Activated naive CD8-positive, alpha-beta T cell treated with anti-CD3 and anti-CD28 coated beads for 36 hours (primary cell): ENCODE measurements at places on chromosomes 5 and 9. TPM values are rescaled to one million over a fixed set of nuclear protein-coding genes. Genes with fewer than 3 reads are reported as not detected.

DNA sequence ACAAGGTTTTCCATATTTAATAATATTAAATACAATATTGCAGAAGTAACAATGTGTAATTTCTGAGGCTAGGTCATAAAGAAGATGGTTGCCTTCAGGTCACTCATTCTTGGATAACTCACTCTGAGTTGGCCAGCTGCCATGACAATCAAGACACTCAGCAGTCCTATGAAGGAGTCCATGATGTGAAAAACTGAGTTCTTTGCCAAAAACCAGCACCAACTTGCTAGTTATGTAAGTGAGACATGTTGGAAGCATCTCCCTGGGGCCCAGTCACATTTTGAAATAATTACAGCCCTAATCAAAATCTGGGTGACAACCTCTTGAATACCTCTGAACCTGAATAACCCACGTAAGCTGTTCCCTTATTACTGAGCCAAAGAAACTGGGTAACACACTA, 453.2 kb downstream of the CDH18 start:
- no peak for DNase-seq

- DNase-seq: no peak
Measured at GRCh38 chr9:99414321-99414720, 192.2 kb downstream of the SEC61B start.

Gene LECT2
- total RNA-seq: not detected

DNA sequence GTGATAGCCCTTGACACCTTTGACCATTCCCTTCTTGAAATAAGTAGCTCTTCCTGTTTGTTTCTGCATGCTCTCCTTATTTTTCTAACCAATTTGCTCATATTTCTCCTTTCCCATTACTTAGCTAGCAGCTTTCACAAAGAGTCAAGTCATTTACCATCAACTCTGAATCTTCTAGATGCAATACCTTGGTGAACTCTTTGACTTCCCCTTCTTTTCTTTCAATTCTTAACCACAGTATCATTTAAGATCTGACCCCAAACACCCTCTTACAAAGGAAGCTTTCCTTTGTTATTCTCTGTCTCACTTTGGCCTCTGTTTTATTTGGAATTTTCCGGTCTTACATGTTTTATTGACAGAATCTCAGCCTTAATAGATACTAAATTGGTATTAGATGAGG, 14.0 kb downstream of the NFX1 start:
- DNase-seq: no peak

DNA sequence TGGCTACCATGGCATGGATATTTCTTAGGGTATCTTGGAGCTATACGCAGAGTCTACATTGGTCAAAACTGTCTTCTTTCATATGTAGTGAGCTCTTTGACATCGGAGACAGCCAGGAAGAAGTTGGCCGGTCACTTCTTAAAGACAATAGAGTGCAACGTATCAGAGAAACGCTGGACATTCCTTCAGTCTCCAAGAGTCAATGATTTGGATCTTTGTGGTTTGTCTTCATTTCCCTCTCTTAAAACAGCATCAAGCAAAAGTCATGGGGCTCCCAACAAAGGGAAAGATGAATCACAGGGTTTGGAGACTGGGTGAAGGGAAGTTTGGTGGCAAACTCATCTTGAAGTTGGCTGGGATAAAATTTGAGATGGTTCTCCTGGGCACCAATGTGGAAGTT, 320.1 kb downstream of the AGTPBP1 start:
- no peak for DNase-seq

- no peak for DNase-seq
Measured at GRCh38 chr9:84711398-84711777, 41.9 kb downstream of the NTRK2 start.

- DNase-seq: no peak
Measured at GRCh38 chr9:34869390-34869789, 88.7 kb upstream of the PHF24 start.

Gene LPAR1
- total RNA-seq: not detected

Gene ADGRD2
- total RNA-seq: not detected

GRCh38 chr9:6123416-6123815, 92.2 kb upstream of the IL33 start:
- no peak for DNase-seq

Gene MRPL22
- 75.3 TPM for total RNA-seq

GRCh38 chr9:87271696-87272477, 225.8 kb upstream of the DAPK1 start:
- DNase-seq: no peak

Gene CCDC187
- total RNA-seq: not detected

GRCh38 chr9:95211028-95211427, 106.5 kb downstream of the FANCC start:
- DNase-seq: no peak

DNA sequence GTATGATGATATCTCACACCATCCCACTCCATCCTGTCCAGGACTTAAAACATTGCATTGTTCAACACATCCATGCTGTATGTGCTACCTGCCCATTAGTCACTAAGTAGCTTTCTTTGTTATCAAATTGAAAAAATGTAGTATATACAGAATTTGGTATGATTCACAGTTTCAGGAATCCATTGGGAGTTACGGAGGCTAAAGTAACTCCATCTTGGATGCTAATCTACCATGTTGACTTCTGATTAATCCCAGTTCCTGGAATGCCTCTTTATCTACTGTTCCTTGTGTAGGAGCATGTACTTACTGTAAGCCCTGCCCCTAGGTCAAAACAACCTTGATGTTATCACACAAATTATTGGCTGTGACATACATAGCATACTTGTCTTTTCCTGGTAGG, 38.9 kb upstream of the FOXB2 start:
- DNase-seq: no peak

- DNase-seq: no peak
Measured at GRCh38 chr5:137600721-137601360, 101.7 kb upstream of the SPOCK1 start.

DNA sequence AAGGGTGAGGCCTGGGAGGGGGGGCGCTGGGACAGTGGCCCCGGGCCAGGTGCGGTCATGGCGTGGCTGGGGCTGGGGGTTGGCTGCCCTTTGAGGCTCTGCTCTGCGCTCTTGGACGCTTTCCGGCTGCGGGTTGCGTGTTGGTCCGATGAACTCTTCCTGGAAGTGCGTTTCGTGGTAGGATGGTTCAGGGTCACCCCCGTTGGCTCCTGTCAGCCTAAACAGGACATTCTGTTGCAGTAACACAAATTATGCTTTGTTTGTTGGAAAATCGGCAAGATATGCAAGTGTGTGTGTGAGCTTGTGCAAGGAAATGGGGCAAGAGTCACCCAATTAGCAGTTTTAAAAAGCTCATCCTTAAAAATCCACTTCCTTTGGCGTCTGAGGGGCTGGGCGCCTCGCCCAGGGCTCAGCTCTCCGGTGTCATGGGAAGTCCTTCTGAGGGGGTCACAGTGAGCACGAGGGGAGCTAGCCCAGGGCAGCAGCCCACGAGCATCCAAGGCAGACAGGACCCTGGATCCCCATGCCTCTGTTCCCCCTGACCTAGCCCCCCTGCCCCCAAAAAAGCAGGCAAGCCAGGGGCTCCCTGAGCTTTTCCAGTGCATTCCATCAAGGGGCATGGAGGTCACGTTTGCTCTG, 22.2 kb upstream of the RNU6ATAC start:
- DNase-seq: no peak

Gene F2RL1
- total RNA-seq: 3.6 TPM

- no peak for DNase-seq
Measured at GRCh38 chr5:40165789-40166728, 513.7 kb upstream of the PTGER4 start.

DNA sequence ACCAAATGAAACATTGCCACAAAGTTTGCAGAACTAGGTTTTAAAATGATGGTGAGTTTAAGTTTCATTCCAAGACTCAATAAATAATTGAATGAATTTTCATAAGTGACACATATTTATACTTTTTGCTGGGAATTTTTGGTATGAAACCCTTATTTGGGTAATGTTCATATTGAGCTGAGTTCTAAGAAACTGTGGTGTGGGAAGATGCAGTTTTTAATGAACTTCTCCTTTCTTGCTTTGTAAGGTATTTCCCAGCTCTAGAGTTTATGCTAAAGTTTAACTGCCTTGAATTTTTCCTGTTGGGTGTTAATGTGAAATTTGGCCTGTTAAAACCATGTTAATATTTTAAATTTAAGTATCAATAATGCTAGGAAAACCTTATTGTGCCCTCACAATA, 15.1 kb downstream of the RABGAP1 start:
- DNase-seq: no peak

DNA sequence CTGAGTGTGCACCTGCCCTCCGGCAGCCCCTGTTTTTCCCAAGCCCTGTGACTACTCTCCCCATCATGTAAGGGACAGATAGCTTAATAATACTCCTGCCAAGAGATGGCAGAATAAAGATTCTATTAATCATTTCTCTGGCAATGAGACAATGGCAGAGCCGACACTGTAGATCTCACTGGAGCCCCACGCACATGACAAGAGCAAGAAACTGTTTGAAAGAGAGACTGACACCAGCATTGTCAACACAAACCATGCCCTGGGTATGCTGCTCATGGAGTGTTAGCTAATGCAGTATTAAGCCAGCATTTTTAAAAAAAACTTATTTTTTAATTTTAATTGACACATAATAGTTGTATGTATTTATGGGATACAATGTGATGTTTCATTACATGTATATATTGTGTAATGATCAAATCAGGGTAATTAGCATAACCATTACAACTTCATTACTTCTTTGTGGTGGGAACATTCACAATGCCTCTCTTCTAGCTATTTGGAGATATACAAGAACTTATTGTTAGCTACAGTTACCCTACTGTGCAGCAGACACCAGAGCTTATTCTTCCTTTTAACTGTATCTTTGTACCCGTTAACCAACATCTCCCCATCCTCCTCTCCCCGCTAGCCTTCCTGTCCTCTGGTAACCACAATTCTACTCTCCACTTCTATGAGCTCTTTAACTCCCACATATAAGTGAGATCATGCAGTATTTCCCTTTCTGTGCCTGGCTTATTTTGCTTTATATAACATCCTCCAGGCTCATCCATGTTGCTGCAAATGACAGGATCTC, 31.5 kb upstream of the SEMA4D start:
- DNase-seq: no peak

GRCh38 chr5:126852091-126852571, 75.2 kb downstream of the LMNB1 start:
- no peak for DNase-seq

- DNase-seq: no peak
Measured at GRCh38 chr9:419571-420171, 205.0 kb downstream of the DOCK8 start.

Gene KIF27
- total RNA-seq: 1.9 TPM

Gene C9
- total RNA-seq: not detected

- no peak for DNase-seq
Measured at GRCh38 chr9:13427587-13427986, 148.1 kb upstream of the MPDZ start.

Gene PCDHB3
- total RNA-seq: not detected

DNA sequence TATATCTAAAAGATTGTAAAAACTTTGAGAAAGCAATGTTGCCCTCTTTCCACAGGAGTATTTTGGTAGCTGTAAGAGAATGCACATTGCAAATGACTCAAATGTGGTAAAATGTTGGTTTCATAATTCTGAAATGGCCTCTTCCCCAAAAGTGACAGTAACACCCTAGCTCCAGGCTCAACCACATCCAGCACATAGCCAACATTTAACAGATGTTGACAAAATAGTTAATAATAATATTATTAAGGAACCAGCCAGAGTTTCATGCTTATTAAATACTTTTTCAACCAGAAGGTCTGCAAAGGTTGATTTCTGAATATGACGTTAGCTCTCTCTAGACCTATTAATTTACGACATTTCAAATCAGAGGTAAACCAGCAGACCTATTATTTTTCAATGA, 1.3 kb downstream of the ANXA1 start:
- peak; percentile 24 for DNase-seq

GRCh38 chr9:113516840-113517577, 53.5 kb downstream of the RGS3 start:
- peak; percentile 84 for DNase-seq

Gene CCDC107
- 9.4 TPM for total RNA-seq

DNA sequence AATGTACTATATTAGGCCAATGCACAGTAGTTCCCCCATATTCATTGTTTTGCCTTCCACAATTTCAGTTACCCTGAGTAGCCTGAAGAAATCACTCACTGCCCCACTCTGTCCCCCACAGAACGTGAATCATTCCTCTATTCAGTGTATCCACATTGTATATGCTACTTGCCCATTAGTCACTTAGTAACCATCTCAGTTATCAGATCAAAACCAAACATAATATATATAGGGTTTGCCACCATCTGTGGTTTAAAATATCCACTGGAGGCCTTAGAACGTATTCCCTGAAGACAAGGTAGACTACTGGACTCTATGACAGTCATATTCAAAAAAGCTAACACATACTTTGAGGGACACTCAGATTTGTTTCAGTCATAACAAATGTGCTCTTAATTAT, 465.7 kb upstream of the RGMB start:
- no peak for DNase-seq

- no peak for DNase-seq
Measured at GRCh38 chr9:16357828-16358227, 512.6 kb downstream of the BNC2 start.

- DNase-seq: no peak
Measured at GRCh38 chr5:103612545-103612944, 50.0 kb upstream of the NUDT12 start.

GRCh38 chr9:22354699-22355384, 91.8 kb upstream of the DMRTA1 start:
- DNase-seq: no peak

GRCh38 chr5:167064198-167064776, 1227.2 kb upstream of the WWC1 start:
- DNase-seq: no peak
